Stimulated activated naive CD8-positive, alpha-beta T cell treated with anti-CD3 and anti-CD28 coated beads, Interleukin-15, Interleukin-2, amounts not matched to agents 100 U/mL and 50 U/mL, for 24 hours (primary cell): ENCODE measurements at places on chromosomes 3 and 15.
A peak's percentile ranks its signal among the peaks of the same experiment; 100 is the strongest.

DNA sequence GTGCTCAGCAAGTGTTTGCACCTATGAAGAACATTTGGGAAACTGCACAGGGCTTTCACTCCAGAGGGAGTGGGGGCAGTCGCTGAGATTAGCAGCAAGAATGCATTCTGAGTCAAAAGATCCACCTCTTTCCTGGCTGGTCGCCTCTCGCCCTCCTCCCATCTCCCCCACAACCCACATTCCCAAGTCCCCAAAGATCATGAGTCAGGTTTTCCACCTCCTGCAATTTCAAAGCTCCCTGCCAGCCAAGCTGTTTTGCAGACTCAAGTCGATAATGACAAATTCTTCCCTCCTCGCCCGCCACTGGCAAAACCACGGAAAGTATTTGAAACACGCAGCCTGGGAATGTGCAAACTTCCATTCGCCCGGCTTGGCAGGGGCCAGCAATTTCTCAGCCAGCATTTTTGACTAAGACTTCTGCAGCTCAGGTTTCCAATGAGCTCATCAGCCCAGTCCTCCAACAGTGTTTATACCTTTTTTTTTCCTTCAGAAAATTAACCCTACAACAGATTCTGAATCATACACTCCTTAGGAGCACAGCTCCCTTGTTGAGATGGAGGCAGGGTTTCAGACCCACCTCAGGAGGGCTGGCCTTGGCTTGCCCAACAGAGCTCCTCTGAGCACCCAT lies 181.4 kb downstream of the SMAD6 start:
- no peak for DNase-seq

DNA sequence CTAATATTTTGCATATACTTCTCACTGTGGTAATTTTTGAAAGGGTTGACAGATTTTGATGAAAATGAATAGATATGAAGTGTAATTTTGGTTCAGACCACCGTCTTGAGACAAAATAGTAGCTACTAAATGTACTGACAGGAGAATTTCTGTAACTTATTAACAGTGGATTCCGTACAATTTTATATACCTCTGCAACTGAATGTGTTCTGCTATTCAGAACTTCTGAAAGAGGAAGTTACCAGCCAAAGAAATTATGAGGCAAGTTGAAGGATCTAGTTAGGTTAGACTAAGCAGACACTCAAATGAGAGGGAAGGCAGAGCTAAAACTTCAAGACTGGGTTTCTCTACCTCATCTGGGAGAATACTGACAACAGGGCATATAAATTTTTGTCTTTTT lies 29.4 kb downstream of the GAP43 start:
- DNase-seq = no peak

GRCh38 chr3:168048414-168049330 lies 47.1 kb downstream of the GOLIM4 start:
- DNase-seq = no peak

DNA sequence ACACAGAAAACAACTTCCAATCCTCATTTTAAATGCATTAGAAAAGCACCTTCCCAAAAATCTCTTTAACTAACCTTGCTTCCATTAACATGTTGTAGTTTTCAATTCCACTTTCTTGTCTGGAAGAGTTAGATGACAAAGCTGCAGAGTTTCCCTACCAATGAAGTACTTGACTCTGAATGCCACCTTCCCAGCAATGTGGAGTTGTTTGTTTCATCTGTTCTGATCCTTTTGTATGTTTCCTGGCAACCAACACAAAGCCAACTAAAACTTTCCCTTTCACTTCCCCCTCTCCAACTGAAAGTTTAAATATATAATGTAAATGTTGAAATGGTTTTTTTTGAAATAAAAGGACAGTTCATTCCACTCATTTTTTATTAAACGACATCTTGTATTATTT lies at the start of gene WDR49:
Gene WDR49, minus strand, starts transcription at position 183 of the 400 bp plus-strand sequence. CDS start 517 bp downstream, outside the sequence.
- DNase-seq = no peak

DNA sequence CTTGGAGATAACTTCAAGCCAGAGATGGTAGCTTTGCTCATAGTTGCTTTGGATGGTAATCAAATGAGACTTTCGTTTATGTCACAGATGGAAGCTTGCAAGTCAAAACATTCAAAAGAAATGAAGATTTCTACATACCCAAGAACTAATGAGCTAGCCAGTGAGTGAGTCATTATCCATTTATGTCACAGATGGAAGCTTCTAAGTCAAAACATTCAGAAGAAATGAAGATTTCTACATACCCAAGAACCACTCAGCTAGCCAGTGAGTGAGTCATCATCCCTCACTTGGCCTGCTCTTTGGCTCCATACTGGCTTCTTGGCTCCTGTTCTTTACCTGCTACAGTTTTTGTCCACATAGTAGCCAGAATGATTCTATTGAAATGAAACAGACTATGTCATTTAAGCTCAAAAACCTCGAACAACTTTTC lies 559.8 kb upstream of the CBLB start:
- DNase-seq = peak; percentile 33

GRCh38 chr3:159413319-159413718 lies 575.3 kb upstream of the IL12A start:
- no peak for DNase-seq

GRCh38 chr3:24315971-24316370 lies 178.7 kb downstream of the THRB start:
- DNase-seq = no peak

DNA sequence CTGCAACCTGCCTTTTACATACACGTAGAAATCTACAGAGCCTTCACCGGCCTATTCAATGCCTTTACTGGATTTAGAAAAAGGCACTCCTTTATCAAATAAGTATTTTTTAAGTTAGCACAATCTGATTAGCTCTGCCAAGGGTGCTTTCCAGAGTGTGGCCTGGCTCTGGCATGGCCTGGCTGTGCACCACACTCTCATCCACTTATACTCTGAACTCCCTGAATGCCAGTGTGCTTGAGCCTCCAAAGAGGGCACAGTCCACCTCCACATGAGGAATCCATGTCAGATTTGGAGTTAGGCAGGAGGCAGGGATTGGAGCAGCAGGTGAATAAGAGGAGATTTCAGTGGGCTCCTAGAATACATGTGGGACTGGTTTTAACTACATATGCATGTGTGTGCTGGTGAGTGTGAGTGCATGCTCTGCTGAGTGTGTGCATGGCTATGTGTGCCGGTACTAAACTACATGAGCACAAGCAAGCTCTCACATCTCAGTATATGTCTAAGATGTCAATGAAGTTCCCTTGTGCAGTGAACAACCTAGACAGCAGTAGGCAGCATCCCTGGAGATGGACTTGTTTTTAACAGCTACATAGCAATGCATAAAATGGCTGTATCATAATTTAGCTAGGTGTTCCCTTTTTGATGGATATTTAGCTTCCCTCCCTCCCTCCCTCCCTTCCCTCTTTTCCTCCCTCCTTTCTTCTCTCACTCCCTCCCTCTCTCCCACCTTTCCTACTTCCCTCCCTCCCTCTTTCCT lies 17.8 kb upstream of the ZFAND6 start:
- no peak for DNase-seq

GRCh38 chr3:136653628-136654027 lies 98.5 kb downstream of the STAG1 start:
- DNase-seq = no peak

DNA sequence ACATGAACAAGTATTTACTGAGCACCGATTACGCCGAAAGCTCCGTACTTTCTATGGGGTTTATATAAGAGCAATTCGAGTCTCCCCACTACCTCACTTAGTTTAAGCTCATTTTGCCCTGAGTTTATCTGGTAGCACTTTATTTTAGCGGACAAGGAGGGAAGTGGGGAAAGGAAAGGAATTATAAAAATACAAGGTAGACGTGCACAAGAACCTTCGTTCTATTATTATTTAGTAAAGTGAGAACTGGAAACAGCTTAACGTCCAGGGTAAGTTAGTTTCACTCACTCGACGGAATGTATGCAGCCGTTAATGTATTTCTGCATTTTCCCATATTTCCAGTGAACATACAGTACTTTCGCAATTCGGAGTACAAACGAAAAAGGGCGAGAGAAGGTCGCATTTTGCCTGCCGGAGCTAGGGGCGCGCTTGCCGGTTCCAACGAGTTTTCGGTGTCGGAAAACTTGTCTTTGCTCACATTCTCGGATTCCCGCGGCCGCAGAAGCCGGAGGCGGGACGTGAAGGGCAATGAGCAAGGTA lies 1.2 kb upstream of the STT3B start:
- no peak for DNase-seq

DNA sequence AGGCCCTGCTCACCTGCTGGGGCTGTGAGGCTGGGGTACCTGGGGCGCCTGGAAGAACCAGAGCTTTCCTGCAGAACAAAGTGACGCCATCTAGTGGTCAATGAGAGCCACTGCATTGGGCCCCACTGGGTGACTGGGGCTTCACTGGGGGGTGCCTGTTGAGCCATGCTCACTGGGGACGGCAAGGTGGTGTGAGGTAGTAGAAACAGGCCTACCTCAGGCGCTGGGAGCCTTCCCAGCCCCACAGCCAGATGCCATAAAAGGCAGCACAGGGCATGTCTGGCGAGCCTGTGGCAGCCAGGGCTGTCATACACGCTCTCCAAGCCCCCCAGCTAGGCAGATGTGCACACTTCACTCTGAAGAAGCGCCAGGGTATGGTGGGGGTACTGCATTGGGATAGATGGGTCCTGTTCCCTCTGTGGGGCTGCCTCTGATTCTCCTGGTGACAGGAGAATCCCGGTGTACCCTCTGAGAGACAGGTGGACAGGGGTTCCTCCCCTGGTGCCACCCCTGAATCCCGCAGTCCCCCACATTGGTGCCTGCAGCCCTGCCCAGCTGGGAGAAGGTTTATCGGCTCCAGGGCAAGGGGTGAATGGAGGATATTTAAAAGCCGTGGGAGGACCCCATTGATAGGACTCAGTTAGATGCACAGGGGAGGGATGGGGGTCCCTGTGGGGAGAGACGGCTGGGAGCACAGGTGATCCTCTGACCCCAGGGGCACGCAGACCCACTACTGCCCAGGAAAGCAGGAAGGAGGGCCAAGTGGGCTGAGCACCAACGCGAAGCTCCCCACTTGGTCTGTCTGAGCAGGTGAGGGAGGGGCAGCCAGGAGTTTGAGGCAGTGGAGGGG lies 178.8 kb downstream of the NSMCE3 start:
- peak; percentile 62 for DNase-seq

DNA sequence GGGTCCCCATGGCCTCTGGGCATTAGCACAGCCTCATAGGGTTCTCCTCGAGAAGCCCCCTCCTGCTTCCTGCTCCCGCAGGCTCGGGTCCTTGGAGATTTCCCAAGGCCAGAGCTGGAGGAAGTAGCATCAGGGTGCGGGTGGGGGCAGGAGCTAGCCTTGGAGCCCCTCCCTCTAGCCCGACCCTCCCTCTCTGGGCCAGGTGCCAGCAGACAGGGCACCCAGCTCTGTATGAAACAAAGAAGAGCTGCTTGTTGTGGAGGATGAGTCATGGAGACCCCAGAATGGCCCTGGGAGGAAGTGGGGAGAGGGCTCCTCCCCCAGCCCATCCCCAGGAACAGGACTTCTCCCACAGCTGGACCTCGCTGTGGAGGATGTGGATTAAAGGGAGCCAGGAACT lies 29.2 kb downstream of the EPHB3 start:
- DNase-seq = no peak

- DNase-seq = no peak
These were observed 145.8 kb downstream of the CHDH start for GRCh38 chr3:53700441-53700840.

GRCh38 chr15:76979331-76979925 lies 15.5 kb upstream of the PSTPIP1 start:
- DNase-seq = no peak

GRCh38 chr3:172138792-172139507 lies 99.6 kb downstream of the FNDC3B start:
- peak; percentile 57 for DNase-seq

GRCh38 chr15:63048776-63049665 lies 6.5 kb downstream of the TPM1 start:
- DNase-seq = peak; percentile 48

- peak; percentile 42 for DNase-seq
These were observed 48.8 kb downstream of the GLB1 start for GRCh38 chr3:33047842-33048834.

DNA sequence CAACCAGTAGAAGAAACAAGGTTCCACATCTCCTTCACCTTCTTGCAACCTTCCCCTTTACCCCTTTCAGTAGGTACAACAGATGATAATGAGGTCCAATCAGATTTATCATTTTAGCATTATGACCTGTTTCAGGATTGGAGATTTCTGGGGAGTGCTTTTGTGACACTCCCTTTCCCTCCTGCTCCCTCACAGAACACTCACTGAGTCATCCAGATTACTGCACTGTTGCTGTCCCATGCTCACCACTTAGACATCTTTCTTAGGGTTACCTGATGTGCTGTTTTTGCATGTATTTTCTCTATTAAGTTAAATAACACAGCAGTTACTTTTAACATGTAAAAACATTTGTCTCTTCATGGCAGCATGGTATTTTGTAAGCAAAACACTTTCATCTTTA lies 118.5 kb downstream of the MFSD1 start:
- DNase-seq = no peak

DNA sequence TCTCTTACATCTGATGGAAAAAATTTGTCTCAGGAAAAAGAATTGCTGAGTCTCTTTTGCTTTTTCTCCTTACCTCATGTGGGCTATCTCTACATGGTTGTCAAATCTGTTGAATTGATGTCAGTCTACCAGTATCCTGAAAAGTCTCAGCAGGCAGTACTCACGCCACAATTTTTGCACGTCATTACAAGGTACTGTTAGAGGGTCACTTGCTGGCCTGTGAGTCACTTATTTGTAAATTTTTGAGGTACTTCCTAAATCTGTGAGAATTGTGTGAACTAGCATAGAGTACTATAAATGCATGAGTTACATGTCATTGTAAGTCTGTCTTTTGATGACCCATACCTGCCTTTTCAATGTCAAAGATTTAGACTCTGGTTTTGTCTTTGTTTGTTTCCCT lies 15.9 kb downstream of the HPS3 start:
- DNase-seq = no peak

GRCh38 chr3:142796823-142797222 lies 73.0 kb downstream of the TRPC1 start:
- DNase-seq = no peak

- DNase-seq = peak; percentile 5
These were observed 106.3 kb upstream of the ALCAM start for GRCh38 chr3:105260385-105260784.

GRCh38 chr3:183298701-183299153 lies 45.7 kb downstream of the B3GNT5 start:
- no peak for DNase-seq

DNA sequence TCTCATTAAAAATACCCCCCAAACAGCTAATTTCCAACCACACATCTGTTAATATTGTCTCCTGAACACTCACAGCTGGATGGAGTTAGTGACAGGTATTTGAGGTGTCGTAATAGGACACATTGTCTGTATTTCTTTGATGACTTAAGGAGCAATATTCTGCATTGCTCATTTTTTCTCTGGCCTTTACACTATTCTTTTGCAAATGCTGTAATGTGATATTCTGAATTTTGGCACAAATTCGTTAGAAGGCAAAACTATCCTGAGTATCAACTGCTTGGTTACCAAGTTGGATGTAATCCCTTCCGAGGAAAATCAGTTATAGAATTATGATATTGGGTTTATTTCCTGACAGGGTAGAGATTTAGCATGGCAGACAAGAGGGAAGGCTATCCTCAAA lies 1030.2 kb downstream of the MCTP2 start:
- DNase-seq = no peak

DNA sequence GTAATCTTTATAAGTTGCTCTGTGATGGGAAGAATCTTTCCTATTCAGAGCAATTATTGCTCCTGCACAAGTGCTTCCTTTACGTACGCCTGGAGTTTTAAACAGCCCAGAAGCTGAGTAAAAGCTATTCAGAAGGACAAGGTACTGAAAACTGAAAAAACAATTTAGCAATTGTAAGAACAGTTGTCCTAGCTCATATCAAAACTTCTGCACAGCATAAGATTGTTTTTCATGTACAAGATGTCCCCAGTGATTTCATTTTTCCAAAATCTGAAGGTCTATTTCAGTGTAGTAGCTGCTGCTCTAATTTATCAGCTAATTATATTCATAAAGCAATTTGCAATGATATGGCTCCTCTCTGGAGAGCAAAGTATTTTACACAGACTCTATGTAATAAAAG lies 23.7 kb downstream of the KCNAB1 start:
- no peak for DNase-seq
